WTC11 (cell line): ENCODE measurements at places on chromosomes 12 and 14. TPM values are rescaled to one million over a fixed set of nuclear protein-coding genes. Genes with fewer than 3 reads are reported as not detected.

GYS2 gene
- total RNA-seq, result not detected in 3 replicates

SH2B3 gene
- 20.5 to 31.8 TPM (median 20.7 TPM) in 3 replicates for total RNA-seq

GRCh38 chr12:6367065-6367968 lies 8.0 kb downstream of the SCNN1A start:
- no peak for DNase-seq

FOXM1 gene
- total RNA-seq, result 99.6 to 118 TPM (median 100 TPM) in 3 replicates

GRCh38 chr12:2681450-2682205 lies 113.1 kb upstream of the FKBP4 start:
- DNase-seq, result no peak

DNA sequence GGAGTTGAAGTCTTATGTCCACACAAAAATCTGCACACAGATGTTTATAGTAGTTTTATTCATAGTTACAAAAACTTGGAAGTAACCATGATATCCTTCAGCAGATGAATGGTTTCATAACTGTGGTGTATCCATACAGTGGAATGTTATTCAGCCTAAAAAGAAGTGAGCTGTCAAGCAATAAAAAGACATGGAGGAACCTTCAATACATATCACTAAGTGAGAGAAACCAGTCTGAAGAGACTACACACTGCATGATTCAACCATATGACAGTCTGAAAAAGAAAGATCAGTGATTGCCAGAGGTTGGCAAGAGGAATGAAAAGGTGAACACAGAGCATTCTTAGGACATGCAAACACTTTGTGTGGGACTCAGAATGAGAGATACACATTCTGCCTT lies 18.6 kb upstream of the IFNG start:
- no peak for DNase-seq

SERPINA10 gene
- 0.04 TPM in 1 of 3 replicates, not detected in the others for total RNA-seq

DNA sequence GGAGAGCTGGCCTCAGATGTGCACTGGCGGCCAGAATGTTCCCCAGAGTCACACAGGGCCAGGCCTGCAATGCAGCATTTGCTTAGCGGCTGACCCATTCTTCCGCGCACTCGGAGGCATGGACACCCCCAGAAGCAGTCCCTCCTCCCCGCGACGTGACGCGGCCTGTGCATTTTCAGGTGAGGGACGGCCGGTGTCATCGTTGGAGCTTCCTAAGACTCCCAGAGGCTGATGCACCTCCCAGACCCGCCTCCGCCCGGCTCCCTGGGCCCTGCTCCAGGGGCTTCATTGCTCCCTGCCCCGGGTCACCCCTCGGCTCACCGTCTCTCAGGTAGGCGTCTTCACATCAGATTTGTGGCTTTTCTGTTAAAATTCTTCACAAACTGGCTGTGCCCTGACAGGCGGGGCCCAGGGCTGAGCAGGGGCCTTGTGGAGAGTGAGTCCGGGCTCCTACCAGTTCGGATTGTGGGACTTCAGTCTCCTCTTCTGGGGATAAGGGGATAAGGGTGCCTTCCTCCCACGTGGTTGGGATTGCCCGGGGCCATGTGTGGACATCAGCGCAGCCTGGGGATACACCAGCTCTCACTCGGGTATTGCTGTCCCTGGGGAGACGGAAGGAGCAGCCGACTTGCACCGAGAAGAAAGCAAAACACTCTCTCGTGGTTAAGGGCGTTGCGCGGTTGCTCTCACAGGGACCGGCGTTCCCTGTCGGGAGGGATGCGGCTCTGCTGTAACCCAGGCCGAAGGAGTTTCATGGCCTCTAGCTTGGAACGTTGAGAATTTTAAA lies 249.1 kb downstream of the ADGRD1 start:
- no peak for DNase-seq

DNA sequence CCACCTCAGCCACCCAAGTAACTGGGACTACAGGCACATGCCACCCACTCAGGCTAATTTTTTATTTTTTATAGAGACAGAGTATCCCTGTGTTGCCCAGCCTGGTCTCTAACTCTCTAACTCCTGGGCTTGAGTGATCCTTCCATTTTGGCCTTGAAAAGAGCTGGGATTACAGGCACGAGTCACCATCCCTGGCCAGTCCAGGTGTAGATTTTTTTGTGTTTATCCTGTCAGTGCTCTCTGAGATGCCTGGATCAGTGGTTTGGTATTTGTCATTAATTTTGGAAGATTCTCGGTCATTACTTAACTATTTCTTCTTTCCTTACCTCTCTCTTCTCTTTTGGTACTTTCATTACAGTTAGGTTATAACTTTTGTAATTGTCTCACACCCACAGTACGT lies 5.3 kb upstream of the HIF1A start:
- DNase-seq, result no peak

- DNase-seq, result no peak
Measured at GRCh38 chr12:26971963-26972362, 33.7 kb downstream of the FGFR1OP2 start.

AGAP2 gene
- 2.0 to 2.7 TPM (median 2.3 TPM) in 3 replicates for total RNA-seq

GRCh38 chr14:56617084-56617483 lies 37.5 kb downstream of the TMEM260 start:
- no peak for DNase-seq

ZBTB1 gene
- 24.7 to 32.5 TPM (median 31.7 TPM) in 3 replicates for total RNA-seq

- DNase-seq, result no peak
Measured at GRCh38 chr14:75837151-75837787, 144.5 kb downstream of the TGFB3 start.

DNA sequence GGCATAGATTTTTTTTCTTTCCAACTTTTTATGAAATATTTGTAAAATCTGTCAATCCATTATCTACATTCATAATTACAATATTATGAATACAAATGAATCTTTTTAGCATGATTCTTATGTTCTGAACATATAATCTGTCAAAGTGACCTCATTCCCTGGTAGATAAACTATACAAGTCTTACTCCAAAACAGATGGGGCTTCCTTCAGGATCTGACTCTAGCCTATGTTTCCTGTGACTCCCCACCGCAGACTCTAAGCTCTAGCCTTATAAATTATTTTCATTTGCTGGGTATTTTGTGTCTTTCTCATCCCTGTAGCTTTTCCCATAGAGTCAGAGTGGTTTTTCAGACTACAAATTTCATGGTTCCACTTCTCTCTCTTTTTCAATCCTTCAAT lies 202.1 kb upstream of the KITLG start:
- no peak for DNase-seq

- DNase-seq, result no peak
Measured at GRCh38 chr12:43880547-43880946, 44.7 kb downstream of the TMEM117 start.

- DNase-seq, result no peak
Measured at GRCh38 chr12:92553389-92553788, 149.4 kb upstream of the PLEKHG7 start.

DNA sequence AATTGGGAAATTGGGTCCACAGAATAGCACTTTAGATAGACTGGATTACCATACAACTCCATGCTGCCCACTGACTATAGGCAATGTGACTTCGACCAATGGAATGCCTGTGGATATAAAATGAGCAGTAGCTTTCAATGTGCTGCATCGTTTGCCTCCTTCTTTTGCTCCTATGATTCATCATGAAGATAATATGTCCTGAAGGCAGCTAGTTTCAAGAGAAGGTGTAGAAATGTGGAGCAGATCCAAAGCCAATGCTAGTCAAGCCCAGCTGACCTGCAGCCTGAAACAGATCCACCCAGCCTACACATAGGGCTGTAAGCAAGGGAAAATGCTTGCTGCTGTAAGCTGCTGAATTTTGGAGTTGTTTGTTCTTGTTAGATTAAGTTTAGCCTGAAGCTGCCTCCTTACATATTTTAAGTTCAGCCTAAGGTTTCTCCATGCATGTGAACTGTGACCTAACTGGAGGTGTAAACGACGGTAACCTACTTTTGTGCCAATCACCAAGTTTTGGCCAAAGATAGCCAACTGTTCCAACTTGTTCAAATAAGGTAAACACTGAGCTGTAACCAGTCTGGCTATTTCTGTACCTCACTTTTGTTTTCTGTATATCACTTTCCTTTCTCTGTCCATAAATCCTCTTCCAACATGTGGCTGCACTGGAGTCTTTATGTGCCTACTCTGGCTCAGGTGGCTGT lies 169.1 kb upstream of the AVPR1A start:
- DNase-seq, result no peak

DNA sequence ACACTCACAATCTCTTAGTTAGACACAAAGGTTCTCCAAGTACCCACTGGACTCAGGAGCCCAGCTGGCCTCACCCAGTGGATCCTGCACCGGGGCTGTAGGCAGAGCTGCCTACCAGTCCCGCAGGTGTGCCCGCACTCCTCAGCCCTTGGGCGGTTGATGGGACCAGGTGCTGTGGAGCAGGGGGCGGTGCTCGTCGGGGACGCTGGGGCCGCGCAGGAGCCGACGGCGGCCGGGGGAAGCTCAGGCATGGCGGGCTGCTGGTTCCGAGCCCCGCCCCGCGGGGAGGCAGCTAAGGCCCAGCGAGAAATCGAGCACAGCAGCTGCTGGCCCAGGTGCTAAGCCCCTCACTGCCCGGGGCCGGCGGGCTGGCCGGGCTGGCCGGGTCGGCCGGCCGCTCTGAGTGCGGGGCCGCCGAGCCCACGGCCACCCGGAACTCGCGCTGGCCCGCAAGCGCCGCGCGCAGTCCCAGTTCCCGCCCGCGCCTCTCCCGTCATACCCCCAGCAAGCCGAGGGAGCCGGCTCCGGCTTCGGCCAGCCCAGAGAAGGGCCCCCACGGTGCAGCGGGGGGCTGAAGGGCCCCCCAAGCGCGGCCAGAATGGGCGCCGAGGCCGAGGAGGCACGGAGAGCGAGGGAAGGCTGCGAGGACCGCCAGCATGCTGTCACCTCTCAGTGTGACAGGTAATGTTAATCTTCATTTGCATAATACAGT lies 506.8 kb downstream of the LRFN5 start:
- no peak for DNase-seq

GRCh38 chr12:127280393-127281275 lies 986.3 kb upstream of the TMEM132C start:
- DNase-seq, result peak; percentile 74

RFLNA gene
- total RNA-seq, result 6.3 to 11.3 TPM (median 10.2 TPM) in 3 replicates

TUBA1A gene
- total RNA-seq, result 195 to 226 TPM (median 203 TPM) in 3 replicates

CIDEB gene
- 4.7 to 6.1 TPM (median 5.6 TPM) in 3 replicates for total RNA-seq

- no peak for DNase-seq
Measured at GRCh38 chr12:105214148-105214547, 21.8 kb downstream of the APPL2 start.

CLEC12A gene
- not detected in 3 replicates for total RNA-seq

- DNase-seq, result no peak
Measured at GRCh38 chr12:64192644-64193444, 29.3 kb downstream of the KICS2 start.

GUCY2C gene
- total RNA-seq, result 3.4 to 4.3 TPM (median 3.9 TPM) in 3 replicates

ARHGAP5 gene
- 55.9 to 66.9 TPM (median 60.9 TPM) in 3 replicates for total RNA-seq
